ENCODE measurements at places on chromosomes 7 and 10.

GRCh38 chr10:47025540-47026300 lies 114.5 kb downstream of the PTPN20 start:
- no peak for DNase-seq

DNA sequence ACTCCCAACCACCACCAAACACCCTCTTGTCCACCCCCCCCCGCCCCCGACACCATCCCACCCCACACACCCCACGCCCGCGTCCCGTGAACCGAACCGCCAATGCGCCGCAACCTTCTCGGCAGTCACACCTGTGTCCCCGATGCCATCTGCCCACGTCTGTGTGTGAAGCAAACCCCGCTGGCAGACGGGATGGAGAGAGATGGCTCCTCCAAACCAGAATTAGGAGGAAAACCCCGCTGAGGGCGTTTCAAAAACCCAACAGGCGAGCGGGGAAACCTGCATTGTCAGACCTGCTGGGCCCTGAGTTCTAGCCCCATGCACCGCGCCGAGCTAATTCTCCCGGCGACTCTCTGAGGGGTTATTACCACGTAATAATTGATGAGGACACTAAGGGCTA lies 28.6 kb upstream of the KCNK18 start:
- no peak for DNase-seq

- no peak for DNase-seq
Observed at GRCh38 chr7:27678617-27679260, 16.1 kb upstream of the HIBADH start.

DNA sequence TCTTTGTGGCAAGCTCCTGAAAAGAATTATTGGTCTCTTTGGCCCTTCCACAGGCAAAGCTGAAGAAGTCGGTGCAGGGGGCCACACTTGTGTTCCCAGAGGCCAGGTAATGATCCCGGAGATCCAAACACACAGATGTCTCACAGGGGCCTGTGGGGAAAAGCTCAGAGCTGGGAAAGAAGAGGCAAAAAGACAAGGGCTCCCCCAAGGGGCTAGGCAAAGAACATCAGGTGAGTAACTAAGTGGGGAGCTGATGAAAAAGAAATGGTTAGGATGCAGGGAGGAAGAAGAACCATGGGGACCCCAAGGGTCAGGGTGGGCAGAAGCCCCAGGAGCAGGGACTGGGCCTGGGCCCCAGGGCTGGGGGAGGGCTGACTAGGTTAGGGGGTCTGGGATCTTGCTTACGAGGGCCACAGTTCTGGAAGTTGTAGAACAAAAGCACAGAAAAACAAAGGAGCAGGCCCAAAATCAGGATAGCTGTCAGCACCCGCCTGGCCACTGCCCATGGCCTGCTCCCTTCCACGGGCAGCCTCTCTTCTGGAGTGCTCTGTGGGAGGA lies 1.1 kb downstream of the KEL start:
- no peak for DNase-seq

- DNase-seq, result no peak
Observed at GRCh38 chr7:107234436-107234835, 65.6 kb downstream of the HBP1 start.

DNA sequence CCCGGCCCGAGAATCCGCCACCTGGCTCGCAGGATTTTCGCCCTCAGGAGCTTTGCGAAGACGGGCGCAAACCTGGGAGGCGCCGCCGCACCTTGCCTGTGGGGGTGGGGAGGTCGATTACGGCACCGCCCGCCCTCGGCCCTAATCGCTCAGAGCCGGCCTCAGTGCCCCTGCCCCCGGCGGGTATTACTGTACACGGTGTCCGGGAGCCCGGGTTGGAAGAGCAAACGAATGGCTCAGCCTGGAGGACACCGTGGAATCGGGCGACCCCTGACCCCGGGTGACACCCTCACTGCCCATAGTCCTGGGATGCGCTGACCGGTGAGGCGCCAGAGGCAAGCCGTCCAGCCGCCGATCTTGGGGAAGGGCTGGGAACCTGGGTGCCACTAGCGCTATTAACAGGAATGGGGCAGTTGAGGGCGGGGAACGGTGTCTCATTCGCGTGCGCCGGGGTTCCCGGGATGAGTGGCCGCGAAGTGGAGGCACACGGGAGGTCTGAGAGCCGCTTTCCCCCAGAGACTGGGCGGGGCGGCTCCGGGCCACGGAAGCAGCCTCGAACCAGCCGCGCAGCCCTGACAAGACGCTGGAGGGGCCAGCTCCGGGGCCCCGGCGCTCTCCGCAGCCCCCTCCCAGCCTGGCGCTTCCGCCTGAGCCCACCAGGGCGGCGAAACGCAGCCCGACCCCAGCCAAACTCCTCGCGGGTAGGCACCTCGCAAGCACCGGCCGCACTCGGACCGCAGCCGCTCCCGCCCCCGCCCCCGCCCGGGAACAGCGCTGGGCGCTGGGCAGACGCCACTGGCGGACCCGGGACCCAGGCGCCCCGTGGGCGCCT lies 167.5 kb downstream of the NRF1 start:
- no peak for DNase-seq

GRCh38 chr10:90819911-90820310 lies 37.9 kb downstream of the HTR7 start:
- DNase-seq, result no peak

DNA sequence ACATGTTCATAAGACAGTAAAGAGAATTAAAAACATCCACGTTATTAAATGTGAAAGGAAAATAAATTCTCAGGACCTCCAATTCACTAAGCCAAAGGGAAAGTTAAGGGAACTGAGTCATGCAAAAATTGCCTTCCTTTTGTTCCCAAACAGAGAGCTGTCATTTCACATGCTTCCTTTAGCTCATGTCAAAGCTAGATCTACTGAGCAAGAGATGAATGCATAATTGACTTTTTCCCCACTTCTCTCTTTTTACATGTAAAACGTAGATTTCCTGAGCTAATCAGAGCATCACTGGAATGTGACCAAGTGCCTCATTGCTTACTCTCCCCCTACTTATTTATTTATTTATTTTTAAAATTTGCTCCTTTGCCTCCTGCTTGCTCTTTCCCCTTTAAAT lies 129.1 kb upstream of the AMPH start:
- DNase-seq, result no peak

DNA sequence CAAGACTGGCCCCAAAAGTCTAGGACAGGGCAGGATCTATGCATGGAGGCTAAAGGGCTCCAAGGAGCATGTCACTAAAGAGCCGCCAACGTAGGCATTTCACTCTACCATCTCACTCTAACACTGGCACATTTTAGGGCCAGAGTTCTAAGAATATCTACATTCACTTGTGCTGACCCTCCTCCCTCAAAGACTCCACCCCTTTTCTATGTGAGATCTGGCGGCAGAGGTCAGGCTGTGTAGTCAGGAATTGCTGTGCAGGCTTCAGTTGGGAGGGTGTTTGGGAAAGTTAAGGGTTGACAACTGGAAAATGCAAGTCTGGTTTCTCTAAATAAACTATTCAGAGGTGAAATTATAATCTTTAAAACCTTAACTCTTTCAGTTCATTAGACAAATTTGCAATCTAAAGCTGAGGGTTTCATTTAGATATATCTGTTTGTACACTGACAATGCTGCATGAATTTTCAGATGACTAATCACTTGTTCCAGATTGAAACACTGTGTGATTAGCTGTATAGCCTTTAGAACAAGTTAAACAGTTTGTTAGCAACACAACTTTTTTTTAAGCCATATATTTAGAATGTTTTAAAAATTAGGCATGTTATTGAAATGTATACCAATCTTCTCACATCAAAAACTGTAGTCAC lies 18.2 kb downstream of the LMOD2 start:
- DNase-seq, result no peak

DNA sequence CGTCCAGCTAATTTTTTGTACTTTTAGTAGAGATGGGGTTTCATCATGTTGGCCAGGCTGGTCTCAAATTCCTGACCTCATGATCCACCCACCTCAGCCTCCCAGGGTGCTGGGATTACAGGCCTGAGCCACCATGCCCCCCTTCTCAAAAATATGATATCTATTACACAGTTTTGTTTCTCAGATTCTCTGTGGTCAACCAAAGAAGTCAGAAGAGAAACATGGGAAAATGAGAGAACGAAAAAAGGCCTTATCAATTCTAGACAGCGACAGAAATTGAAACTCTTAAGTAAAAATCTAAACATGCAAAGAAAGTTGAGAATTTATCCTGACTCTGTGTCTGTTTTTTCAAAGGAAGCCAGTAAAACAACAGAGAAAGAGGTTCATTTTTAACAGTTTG lies 283.8 kb upstream of the PLXDC2 start:
- DNase-seq, result no peak

DNA sequence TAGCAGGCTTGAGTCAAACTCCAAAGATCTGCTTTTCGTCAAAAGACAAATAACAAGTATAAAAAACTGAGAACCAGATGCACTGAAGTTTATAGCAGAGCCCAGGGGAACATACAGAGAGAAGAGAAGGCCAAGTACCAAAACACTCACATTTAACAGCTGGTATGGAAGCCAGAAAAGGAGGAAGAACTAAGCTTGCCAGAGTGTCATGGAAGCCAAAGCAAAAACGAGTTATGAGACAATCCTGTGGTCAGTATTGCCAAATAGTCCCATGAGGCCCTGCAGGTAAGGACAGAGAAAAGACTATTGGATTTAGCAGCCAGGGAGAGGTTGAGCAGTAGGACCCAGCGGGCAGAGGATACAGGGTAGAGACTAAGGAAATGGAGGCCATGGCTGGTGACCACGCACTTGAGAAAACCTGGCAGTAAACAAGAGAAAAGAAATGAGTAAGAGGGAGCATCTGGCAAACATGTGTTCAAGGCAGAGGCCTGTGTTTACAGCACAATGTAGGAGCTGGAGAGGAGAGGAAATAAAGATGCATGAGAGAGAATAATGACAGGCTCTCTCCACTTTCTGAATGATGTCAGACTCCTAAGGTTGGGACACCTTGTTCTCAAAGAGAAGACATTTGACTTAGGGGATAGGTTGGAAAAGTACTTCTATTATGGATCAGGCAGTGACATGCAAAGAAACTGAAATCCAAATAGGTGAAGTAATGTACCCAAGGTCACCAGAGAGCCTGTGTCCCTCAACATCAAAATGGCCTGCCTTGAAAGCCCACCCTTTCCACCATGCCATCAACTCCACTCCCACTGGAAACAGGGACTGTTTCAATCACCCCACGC lies 9.1 kb downstream of the CREB3L2 start:
- no peak for DNase-seq

DNA sequence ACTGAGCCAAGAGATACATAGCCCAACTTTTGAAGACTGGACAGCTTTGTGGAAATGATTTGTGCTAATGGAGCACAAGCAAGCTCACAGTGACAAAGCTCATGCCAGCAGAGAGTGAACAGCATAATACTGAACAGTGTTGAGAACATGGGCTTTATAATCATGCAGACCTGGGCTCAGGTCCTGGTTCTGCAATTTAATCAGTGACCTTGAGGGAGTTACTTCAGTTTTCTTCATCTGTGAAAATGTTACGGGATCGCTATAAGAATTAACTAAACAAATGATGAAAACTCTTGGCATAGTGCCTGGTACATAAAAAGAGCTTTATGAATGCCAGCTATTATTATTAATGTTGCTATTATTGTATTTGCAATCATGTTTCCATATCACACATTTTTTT lies 690.5 kb upstream of the LRRN3 start:
- no peak for DNase-seq
